CD4-positive, CD25-positive, alpha-beta regulatory T cell (primary cell): ENCODE measurements at places on chromosomes 1 and 21.

DNA sequence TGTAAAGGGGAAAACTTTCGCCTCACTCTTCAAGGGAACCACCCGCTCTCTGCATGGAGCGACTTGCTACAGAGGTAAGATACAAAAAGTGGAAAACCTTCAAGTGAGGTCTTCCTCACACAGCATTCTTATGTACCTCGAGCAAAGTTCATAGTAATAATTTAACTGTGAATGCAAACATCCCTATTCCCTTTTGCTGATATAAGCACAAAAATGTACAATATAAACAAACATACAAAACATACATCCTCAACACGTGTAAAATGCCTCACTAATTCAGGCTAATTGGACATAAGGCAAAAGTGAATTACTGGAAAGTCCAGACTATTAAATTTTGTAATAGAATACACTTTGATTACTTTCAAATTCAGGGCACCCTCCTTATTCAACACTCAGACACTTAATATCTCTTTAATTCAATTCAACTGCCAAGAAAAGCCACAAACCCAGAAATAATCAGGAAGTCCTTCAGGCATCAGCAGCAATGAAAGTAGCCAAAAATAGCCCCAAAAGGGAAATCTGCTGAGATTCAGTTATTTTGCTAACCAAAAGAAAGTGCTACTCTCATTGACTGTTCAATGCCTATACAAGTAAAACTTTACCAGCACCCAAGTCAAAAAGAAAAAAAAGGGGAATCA lies 15.2 kb upstream of the LMX1A start:
- DNase-seq: no peak

DNA sequence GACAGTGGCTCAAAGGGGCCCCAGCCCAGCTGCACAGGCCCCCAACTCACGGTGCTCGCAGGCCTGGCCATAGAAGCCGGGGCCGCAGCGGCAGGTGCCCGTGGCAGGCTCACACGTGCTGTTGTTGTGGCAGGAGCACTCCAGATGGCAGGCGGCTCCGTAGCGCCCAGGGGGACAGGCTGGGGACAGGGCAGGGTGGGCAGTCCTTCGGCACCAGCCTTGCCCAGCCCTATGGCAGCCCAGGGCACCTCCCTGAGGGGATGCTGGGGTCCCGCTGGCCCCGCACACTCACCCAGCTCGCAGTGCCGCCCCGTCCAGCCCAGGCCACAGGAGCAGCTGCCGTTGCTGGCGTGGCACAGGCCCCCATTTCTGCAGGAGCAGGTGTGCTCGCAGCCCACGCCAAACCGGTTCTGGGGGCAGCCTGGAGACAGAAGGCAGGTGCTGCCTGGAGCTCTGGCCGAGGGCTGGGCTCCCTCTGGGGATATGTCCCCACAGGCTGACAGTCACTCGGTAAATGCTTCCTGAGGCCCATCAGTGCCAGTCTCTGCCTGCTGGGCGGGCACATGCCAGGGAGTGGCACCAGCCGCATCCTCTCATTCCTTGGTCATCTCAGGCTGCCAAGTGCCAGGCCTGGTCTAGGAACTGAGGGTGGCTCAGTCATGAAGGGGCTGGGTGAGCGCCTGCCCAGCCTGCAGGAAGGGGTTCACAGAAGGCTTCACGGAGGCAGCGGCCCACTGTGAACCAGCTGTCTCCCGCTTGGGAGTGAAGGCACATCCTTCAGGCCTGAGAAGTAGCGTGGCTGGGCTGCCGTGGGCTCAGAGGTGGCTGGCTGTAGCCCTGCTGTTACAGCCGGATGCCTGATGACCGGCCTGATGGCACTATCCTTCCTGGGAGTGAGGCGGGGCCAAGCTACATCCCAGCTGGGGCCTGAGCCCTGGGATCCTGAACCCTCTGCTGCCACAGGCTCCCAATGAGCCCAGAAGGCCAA lies 40.1 kb downstream of the ARHGEF16 start:
- no peak for DNase-seq

- DNase-seq: peak; percentile 79
These were observed 450.7 kb downstream of the PTPRC start for GRCh38 chr1:199089393-199090122.

DNA sequence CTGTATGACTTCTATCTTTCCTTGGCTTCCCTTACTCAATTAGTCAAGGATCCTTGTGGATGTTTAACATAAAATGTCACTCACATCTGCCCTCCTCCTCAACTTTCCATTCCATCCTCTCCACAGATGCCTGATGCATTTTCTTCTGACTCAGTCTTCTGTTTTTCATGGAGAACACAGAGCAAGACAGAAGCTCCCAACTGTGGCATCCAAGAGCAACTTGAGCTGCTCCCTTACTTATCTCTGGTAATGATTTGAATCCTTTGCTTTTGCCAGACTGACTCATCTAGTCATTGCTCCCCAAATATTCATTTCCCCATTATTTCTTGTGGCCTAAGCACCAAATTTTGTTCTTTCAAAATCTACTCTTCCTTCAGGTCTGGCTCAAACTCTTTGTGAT lies 120.6 kb downstream of the LYPLAL1 start:
- DNase-seq: no peak

DNA sequence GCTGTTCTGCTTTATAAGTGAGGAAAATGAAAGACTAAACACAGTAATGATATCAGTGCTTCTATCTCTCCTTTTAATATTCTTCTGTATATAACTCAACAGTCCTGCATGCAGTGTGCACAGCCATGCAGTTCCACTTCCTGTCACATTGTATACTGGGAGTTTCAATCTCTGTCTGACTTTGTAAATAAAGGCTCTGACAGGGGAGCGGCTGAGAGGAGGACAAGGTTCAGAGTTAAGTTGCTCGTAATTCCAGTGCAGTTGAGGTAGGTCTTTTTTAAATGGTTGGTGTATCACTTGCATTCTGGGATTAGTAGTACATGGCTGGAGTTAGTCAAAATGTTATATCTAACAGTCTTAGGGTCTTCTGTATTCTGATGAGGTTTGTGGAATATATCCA lies 264.5 kb downstream of the OLFM3 start:
- DNase-seq: no peak
